ENCODE measurements at places on chromosomes 7 and 10.

DNA sequence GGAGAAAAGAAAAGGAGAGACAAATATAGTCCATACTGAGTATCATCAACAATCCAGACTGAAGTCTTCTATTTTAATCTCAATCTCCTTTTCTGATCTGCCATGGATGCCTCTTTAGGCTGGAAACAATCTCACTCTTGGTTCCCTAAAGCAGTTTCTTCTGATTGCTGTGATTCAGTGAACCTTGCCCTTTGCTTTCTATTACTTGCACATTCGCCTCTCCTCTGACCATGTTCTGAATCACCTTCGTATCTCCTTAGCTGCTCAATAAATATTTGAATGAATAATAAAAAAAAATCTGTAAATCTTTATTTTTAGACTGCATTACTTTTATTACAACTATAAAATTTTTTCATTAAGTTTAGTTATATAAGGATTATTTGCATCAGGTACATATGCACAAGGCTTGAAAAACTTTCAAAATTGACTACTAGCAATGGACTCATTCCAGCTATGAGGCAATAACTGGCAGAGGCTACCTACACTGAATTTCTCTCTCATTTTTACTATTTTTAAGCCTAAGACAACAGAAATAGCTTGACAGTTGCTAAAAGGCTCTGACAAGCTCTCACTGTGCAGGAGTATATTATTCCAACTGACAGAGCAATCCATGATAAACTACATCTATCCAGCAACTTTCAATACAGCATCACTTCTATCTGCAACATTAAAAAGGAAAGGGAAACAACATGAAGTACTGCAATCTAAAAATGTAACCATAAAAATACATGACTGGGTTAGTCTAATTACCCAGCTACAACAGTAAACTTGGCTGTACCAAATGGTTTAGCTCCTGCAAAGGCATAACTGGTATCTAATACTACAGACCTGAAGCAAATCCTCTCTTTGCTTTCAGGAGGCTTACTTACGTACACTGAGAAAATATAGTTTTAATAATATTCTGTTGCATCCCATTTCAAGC, 25.6 kb downstream of the TM9SF3 start:
- H3K27ac ChIP-seq = no peak overlapping the region
- no peak for DNase-seq
- H3K4me1 ChIP-seq = peaks cover 7% of the 10 kb centered on the region
- no peak overlapping the region for H3K4me3 ChIP-seq
- peaks cover 26% of the 10 kb centered on the region for H3K36me3 ChIP-seq
- H3K27me3 ChIP-seq = no peaks in the 10 kb centered on the region

GRCh38 chr7:120021085-120021484, 251.9 kb upstream of the KCND2 start:
- H3K4me1 ChIP-seq = no peaks in the 10 kb centered on the region
- no peaks in the 10 kb centered on the region for H3K36me3 ChIP-seq
- no peak overlapping the region for H3K4me3 ChIP-seq
- DNase-seq = no peak

- H3K4me1 ChIP-seq = peaks cover 31% of the 10 kb centered on the region
- no peaks in the 10 kb centered on the region for H3K36me3 ChIP-seq
- H3K27me3 ChIP-seq = no peaks in the 10 kb centered on the region
- no peak overlapping the region for H3K4me3 ChIP-seq
Measured at GRCh38 chr7:18429547-18429946, 66.0 kb upstream of the HDAC9 start.

DNA sequence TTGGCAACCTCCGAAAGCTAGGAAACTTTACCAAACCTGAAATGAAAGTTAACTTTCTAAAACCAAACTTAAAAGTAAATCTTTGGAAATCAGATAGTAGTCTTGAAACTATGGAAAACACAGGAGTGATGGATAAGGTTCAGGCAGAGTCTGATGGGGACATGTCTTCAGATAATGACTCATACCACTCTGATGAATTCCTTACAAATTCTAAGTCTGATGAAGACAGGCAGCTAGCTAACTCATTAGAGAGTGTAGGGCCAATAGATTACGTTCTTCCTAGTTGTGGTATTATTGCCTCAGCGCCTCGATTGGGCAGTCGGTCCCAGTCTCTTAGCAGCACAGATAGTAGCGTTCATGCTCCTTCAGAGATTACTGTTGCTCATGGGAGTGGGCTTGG, 45.9 kb downstream of the MCMBP start:
- H3K27me3 ChIP-seq = no peaks in the 10 kb centered on the region
- no peaks in the 10 kb centered on the region for H3K4me1 ChIP-seq
- no peak for DNase-seq
- no peak overlapping the region for H3K4me3 ChIP-seq
- H3K27ac ChIP-seq = no peak overlapping the region
- peaks cover 60% of the 10 kb centered on the region for H3K36me3 ChIP-seq

DNA sequence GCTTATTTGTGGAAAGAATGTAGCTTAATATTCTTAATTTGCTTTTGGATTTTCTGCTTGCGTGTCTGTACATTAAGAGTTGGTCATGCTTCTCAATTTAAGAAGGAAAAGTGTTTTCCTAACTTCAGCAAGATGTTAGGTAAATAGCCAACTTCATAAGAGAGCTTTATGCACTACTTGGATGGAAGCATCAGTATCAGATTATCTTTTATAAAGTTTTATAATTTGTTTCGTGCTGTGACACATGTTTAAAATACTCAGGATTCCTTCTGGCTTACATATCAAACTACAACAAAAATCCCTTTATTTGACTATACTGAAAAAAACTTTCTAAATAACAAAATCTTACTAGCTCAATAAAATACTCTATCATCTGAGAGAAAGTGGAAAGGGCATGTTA, 34.8 kb upstream of the AGR2 start:
- no peaks in the 10 kb centered on the region for H3K36me3 ChIP-seq
- H3K4me1 ChIP-seq = no peaks in the 10 kb centered on the region
- DNase-seq = no peak
- H3K27ac ChIP-seq = no peak overlapping the region
- H3K4me3 ChIP-seq = no peak overlapping the region

DNA sequence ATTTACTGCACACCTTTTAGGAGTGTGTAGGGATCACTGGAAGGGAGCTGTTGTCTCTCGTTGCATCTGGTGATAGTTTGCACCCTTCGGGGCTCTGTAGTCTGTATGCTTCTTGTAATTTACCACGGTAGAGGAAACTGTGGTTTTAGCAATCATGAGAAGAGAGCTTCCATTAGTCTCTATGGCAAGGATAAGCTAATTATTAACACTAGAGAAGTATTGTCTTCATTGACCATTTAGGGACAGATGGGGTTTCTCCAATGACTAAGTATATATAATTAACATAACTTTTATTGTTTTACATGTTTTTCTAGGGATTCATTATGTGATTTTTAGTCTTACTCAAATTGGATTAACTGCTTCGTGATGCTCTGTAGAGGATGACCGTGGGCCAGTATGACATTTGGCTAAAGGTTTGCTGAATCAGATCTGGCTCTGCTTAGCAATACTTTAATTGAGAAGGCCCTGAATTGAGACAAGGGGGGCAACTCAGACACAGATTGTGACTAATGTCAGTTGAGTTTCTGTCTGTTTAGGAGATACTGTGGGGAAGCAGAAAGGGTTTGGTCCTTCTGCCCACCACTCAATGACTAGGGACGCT, 8.7 kb downstream of the SLC18A2 start:
- H3K4me3 ChIP-seq = no peak overlapping the region
- H3K36me3 ChIP-seq = no peaks in the 10 kb centered on the region
- no peak for DNase-seq
- no peaks in the 10 kb centered on the region for H3K4me1 ChIP-seq

DNA sequence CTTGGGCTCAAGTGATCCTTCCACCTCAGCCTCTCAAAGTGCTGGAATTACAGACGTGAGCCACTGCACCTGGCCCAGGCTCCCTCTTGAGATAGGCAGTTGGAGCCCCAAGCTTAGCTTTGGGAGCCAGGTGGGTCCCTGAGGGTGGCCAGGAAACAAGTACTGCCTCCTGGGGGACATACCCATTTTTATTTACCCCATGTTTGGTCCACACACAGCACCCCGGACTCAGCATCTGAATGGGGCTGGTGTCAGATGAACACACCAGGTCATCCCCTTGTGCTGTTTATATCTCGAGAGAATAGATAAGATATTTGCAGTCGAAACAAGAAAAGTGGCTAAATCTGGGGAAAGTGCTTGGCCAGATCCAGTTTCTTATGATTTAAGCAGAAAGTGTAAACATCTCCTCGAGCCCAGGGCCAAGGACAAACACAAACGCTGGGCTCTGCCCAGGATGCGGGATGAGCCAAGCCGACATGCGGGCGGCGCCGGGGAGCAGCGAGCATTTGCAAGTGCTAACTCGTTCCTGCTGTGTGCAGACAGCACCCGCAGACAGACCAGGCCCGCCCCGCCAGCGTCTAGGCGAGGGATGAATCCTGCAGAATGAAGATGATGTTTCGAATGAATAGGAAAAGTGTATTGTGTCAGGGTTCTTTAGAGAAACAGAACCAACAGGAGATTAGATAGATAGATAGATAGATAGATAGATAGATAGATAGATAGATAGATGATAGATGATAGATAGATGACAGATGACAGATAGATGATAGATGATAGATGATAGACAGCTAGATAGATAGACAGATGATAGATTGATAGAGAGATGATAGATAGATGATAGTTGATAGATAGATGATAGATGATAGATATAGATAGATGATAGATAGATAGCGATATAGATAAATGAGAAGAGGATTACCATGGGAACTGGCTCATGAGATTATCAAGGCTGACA, 44.4 kb upstream of the OCM2 start:
- H3K27me3 ChIP-seq = no peaks in the 10 kb centered on the region
- H3K27ac ChIP-seq = no peak overlapping the region
- no peaks in the 10 kb centered on the region for H3K36me3 ChIP-seq
- no peak for DNase-seq
- no peaks in the 10 kb centered on the region for H3K4me1 ChIP-seq

DNA sequence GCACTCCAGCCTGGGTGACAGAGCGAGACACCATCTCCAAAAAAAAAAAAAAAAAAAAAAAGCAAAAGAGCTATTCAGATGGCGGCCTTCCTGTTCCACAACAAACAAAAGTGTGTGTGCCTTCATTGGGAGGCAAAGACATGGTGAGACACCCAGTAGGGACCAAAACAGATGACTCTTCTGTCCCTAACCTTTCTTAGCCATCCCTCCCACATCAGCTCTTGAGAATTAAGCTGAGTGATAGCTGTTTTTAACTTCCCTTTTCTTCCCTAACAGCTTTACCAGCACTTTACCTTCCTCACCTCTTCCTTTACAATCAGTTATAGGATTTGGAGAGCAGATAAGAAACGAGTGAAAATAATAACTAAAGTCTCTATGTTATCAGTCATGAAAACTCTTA, 48.2 kb downstream of the ARMH3 start:
- H3K4me3 ChIP-seq = no peak overlapping the region
- no peaks in the 10 kb centered on the region for H3K36me3 ChIP-seq
- DNase-seq = no peak
- H3K27ac ChIP-seq = no peak overlapping the region

GRCh38 chr7:94906065-94906851, 1.1 kb upstream of the PPP1R9A start:
- H3K36me3 ChIP-seq = no peaks in the 10 kb centered on the region
- H3K27ac ChIP-seq = no peak overlapping the region
- H3K27me3 ChIP-seq = no peaks in the 10 kb centered on the region
- no peak overlapping the region for H3K4me3 ChIP-seq

DNA sequence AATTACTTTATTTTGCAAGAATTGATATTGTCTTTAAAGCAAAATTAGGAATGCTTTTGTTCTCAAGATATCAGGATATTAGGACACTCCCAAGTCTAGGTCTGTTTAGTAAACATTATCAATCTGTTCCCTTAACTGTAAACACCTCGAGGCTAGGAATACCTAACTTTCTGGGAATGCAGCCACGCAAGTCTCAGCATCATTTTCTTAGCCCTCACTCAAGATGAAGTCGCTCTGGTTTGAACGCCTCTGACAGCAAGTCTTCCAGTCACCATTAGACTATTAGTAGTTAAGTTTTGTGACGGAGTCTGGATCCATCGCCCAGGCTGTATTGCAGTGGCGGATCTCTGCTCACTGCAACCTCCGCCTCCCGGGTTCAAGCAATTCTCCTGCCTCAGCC, 128.0 kb upstream of the MYO3A start:
- H3K4me3 ChIP-seq = no peak overlapping the region
- no peak overlapping the region for H3K27ac ChIP-seq
- no peaks in the 10 kb centered on the region for H3K36me3 ChIP-seq
- no peaks in the 10 kb centered on the region for H3K27me3 ChIP-seq

DNA sequence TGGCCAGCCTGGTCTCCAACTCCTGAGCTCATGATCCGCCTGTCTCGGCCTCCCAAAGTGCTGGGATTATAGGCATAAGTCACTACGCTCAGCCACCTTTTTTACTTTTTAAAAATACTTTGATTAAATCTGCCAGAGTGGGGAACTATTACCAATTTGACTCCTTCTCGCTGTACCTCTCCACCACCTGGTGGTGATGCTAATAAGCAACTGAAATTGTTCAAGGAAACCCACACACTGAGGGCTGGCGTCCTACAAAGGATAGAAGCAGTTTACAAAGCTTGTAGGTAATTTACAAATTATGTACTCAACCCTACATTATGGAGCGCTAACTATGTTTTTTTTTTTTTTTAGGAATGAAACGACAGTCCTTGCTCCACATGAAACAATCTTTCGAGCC, 111.1 kb downstream of the CPED1 start:
- no peaks in the 10 kb centered on the region for H3K36me3 ChIP-seq
- H3K4me3 ChIP-seq = no peak overlapping the region
- no peak overlapping the region for H3K27ac ChIP-seq
- no peaks in the 10 kb centered on the region for H3K4me1 ChIP-seq
- DNase-seq = no peak
- H3K27me3 ChIP-seq = no peaks in the 10 kb centered on the region

GRCh38 chr10:73765066-73765465, 16.8 kb upstream of the CHCHD1 start:
- no peak for DNase-seq
- H3K4me1 ChIP-seq = no peaks in the 10 kb centered on the region
- peaks cover 75% of the 10 kb centered on the region for H3K36me3 ChIP-seq
- H3K27me3 ChIP-seq = no peaks in the 10 kb centered on the region
- H3K4me3 ChIP-seq = no peak overlapping the region
- no peak overlapping the region for H3K27ac ChIP-seq

All from A673 (cell line).